ENCODE measurements at places on chromosomes 3 and 15. TPM values are rescaled to one million over a fixed set of nuclear protein-coding genes. Genes with fewer than 3 reads are reported as not detected.

SHC4 gene
- 0.78 TPM for total RNA-seq

GOLGA6A gene
- not detected for total RNA-seq

OPA1 gene
- total RNA-seq: 60.2 TPM

EXOG gene
- total RNA-seq: 9.2 TPM

ITIH1 gene
- not detected for total RNA-seq

- no peak for DNase-seq
Observed at GRCh38 chr15:87940768-87941167, 315.8 kb downstream of the NTRK3 start.

DNA sequence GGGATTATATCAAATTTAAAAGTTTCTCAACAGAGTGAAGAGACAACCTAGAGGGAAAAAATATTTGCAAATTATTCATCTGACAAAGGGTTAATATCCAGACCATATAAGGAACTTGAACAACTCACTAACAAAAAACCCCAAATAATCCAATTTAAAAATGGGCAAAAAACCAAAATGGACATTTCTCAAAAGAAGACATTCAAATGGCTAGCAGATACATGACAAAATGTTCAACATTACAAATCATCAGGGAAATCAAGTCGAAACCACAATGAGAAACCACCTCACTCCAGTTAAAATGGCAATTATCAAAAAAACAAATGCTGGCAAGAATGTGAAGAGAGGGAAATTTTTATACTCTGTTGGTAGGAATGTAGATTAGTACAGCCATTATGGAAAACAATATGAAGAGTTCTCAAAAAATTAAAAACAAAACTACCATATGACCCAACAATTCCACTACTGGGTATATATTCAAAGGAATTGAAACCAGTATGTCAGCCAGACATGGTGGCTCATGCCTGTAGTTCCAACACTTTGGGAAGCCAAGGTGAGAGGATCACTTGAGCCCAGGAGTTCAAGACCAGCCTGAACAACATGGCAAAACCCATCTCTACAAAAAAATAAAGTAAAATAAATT is 88.5 kb downstream of the CSNK1G1 start:
- DNase-seq: no peak

DNA sequence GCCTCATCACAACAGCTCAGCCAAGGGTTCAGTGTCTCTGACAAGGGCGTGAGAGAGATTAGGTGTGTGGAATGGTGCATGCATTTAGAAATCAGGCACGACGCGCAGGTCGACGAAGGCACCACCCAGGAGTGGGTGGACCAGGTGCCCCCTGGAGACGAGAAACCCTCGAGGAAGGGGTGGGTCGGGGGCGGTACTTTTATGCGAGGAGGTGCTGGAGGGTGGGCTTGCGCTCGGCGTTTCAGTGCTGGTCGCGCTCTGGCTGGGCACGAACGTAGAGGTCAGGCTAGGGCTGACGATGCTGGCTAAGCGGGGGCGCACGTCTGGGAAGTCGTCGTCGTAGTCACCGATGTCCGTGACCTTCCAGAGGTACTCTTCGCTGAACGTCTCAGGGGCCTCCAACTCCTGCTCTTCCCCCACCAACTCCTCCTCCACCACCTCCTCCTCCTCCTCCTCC is 393 bp downstream of the ERICH6 start:
- DNase-seq: no peak

DNA sequence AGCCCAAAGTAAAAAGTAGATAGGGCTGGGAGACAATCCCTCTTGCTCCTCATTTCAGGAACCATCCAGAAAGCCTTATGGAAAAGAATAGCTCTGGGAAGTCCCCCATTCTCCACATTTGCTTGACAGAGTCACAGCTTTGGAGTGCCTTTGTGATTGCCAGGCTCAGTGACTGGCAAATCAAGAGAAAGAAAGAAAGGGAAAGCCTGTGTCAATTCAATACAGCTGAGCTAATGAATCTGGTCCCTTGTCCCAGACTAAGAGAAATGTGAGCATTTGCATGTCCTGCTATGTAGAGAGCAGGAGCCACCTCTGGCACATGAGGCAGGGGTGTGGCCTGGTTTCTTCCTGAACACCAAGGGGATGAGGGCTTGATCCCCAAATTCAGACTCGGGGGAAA is 14.9 kb upstream of the CTNNB1 start:
- DNase-seq: no peak

All from foreskin keratinocyte (primary cell).